ENCODE measurements at places on chromosomes 11 and 22.

GRCh38 chr11:112255067-112255720, 5.5 kb downstream of the PLET1 start:
- no peak for DNase-seq

GRCh38 chr11:39011797-39012196, 2413.8 kb upstream of the RAG2 start:
- DNase-seq = no peak

DNA sequence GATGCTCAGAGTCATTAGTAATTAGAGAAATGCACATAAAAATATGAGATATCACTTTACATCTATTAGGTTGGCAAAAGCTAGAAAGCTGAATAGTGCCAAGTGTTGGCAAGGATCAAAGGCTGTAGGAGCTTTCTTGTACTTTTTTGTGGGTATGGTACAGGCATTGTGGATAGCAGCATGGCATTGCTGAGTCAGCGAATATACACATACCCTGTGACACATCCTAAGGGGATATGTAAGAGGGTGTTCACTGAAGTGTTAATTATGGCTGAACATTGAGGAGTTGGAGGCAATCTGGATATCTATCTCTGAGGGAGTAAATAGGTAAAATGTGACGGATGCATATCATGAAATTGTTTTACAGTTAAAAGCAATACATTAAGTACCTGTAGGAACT, 27.0 kb upstream of the IL18BP start:
- no peak for DNase-seq

DNA sequence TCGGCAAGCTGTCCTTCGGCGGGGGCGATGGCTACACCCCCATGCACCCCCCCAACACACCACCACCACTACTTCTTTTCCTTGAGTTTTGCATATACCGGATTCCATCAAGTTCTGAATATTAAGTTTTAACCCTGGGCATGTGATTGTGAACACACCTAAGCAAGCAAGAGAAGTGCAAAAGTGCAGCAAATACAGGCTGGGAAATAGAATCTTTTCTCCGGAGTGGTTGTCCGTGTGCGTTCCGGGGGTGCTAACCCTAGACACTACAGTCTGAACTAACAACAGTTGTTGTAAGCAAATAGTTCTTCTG, 574 bp downstream of the PRSS23 start:
- DNase-seq = no peak

DNA sequence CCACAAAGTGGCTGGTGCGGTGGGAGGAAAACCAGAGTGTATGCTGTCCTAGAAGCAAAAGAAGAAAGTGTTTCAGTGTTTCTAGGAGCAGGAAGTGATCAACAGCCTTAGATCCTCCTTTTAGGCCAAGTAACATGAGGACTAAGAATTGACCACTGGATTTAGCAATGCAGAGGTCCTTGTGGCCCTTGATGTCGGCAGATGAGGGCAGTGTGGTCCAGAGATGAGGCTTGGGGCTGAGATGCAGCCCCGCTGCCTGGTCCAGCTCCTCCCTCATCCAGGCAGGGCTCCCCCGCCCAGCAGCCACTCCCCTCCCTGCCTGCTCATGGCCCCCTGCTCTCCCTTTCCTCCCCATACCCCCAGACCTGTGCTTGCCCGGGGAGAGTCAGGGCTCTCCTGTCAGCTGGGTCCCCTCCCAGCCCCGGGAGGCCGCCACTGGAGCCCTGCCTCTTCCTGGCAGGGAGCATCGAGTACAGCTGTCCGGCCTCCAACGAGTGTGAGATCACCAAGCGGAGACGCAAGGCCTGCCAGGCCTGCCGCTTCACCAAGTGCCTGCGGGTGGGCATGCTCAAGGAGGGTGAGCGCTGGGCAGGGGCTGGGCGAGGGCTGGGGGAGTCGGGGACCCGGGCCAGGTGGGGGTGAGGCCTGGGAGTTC, 3.7 kb downstream of the TRMT112 start:
- no peak for DNase-seq

GRCh38 chr11:72686639-72687220, 12.5 kb upstream of the PDE2A start:
- DNase-seq = no peak

DNA sequence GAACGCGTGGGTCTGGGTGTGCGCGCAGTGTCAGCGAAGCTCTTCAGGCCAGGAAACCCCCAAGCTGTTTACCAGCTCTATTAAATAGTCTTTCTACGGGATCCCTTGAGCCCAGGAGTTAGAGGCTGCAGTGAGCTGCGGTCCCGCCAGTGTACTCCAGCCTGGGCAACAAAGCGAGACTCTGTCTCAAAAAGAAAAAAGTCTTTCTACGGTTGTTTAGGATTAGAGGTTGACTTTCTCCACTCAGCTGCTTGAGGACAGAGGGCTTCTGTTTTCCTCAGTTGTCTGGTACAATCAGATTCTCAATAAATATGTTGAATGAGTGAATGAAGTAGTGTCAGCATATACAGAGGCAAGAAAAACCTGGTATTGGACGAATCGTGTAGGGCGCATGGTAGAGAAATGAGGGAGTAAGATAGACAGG, 619 bp downstream of the SART1 start:
- DNase-seq = no peak

DNA sequence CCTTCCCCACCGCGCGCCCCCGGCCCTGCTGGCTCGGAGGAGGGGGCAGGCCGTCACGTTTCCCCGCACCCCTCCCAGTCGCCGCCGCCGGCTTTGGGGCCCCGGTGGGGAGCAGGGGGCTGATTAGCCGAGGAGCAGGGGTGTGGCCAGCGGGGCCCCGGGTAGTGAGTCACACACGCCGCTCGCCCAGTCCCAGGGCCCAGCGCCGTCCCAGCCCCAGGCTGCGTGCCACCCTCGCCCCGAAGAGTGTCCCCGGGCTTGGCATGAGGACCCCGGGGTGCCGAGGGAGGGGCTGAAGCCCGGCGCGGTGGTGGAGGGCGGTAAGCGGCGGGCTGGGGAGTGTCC, 34.4 kb downstream of the PRDM11 start:
- peak; percentile 19 for DNase-seq

- no peak for DNase-seq
Measured at GRCh38 chr22:22940961-22941605, 53.5 kb downstream of the IGLL5 start.

GRCh38 chr11:134997652-134998320, 585.7 kb upstream of the B3GAT1 start:
- no peak for DNase-seq

DNA sequence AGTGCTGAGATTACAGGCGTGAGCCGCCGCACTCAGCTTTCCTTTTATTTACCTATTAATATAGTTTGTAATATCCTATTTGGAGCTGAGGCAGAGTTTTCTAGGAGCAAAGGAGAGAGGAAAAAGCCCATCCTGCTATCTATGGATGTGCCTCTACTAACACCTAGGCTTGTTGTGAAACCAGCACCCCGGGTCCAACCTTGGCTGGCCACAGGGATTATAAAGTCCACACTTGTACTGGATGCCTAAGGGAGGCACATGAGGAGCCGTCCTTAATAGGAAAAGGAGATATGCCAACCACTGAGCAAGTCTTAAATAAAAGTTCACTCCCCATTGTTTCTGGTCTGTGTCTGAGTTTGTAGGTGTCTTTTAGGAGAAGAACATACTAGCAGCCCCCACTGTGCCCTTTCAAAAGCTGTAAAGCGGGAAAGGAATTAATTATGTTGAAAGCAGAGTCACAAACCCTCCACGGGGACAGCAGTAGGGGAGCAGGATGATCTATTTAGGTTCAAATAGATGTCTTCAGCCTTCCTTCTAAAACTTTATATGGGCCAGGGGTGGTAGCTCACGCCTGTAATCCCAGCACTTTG, 29.3 kb downstream of the RRP7A start:
- DNase-seq = no peak

DNA sequence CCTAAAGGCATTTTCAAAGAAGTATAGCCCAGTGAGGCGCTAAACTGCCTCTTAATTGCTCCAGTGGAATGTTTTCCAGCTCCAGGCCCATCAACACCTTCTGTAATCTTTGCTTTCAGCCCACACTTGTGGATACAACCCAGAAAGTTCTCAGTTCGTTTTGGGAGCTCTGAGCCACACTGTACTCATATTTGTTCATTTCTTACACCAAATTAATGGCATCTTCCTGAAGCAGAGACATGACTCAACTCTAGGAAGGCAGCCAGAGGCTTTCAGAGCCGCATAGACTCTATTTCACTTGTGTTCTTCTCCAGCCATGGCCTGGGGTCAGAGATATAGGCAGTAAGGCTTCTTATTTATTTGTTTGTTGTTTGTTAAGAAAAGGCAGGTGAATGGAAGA, 175.5 kb upstream of the NCAM1 start:
- no peak for DNase-seq

DNA sequence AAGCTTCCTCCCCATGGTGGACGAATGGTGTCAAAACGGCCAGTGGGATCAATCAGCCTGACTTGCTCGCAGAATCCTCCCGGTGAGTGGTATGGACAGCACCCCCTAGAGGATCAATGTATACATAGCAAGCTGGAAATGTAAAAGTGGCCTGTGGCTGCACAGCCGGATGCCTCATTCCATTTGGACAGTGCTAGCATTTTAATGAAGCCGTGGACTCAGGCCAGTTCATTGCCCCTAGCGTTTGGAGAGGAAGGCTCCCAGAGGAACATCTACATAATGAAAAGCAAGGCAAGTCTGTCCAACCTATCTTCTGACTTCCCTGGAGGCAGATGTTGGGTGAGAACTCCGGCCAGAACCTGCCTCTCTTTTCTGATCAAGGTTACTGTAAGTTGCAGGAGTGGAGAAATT, 942.3 kb downstream of the NTM start:
- no peak for DNase-seq

- DNase-seq = no peak
Measured at GRCh38 chr11:1557051-1557884, 14.8 kb downstream of the DUSP8 start.

GRCh38 chr11:120062561-120062930, 75.4 kb downstream of the TRIM29 start:
- no peak for DNase-seq

DNA sequence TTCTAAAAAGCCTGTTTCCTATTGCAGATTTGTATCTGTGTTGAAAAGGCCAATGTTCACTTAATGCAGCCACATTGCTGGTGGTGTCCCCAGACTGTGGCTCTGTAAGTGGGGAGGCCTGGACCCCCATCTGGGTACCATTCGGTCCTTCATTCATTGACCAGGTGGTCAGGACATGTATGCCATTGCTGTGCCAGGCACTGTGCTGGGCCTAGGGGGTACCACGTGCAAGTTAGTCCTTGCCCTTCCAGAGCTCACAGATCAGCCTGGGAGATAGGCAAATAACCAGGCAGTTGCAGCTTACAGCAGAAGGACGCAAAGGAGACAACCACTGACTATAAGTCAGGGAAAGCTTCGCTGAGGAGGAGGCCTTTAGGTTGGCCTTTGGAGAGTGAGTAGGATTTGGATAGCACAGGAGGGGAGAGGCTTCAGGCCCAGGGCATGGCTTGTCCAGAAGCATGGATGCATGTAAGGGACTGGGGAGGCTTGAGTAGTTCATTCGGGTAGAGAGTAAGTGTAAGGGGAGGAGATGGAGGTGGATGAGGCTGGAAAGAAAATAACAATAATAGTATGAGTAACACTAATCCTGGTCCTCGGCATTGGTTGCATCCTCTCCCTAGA, 5.0 kb downstream of the PRDM11 start:
- no peak for DNase-seq

- no peak for DNase-seq
Measured at GRCh38 chr11:76368490-76368889, 12.4 kb downstream of the THAP12 start.

GRCh38 chr11:45646275-45646927, 19.0 kb downstream of the CHST1 start:
- DNase-seq = no peak

Measured in activated CD4-positive, alpha-beta T cell treated with anti-CD3 and anti-CD28 coated beads, Interleukin-2, amount 50 U/mL, for 1 hour (primary cell).